ENCODE measurements at places on chromosomes 3 and 15.

- peak; percentile 69 for DNase-seq
Observed at GRCh38 chr15:74179983-74180880, 6.7 kb downstream of the ISLR start.

DNA sequence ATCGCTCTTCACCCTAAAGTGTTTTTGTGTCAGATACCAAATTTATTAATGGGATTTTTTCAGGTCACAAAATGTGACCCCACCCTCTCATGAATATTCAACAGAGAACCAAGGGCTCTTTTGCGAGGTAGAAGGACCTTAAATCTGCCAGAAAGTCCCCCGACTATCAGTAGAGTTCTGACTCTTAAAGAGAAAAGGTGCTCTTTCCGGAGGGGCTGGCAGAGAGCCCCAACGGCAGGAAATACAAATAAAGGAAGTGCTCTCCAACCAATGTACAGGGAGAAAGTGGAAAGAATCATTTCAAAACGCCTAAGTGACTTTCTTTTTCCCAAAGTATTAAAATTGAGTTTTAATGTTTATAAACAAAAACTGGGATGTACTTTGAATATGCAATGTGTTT is 517.2 kb downstream of the FOXP1 start:
- no peak for DNase-seq

DNA sequence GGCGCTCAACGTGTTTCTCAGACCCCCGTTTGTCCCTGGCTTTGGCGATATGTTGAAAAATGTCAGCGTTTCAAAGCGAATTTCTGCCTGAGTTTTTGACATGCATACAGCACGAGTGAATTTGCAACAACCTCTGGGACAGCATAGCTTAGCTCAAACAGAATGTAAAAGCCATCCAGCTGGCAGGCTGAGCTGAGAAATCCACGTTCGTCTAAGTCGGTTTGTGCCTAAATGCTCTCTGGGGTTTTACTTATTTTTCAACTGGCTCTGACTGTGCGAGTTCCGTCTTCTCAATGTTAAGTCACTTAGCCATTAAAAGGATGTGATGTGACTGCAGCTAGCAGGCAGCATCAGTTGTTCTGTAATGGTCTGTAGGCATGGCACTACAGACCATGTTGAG is 243.5 kb upstream of the SLCO3A1 start:
- peak; percentile 37 for DNase-seq

DNA sequence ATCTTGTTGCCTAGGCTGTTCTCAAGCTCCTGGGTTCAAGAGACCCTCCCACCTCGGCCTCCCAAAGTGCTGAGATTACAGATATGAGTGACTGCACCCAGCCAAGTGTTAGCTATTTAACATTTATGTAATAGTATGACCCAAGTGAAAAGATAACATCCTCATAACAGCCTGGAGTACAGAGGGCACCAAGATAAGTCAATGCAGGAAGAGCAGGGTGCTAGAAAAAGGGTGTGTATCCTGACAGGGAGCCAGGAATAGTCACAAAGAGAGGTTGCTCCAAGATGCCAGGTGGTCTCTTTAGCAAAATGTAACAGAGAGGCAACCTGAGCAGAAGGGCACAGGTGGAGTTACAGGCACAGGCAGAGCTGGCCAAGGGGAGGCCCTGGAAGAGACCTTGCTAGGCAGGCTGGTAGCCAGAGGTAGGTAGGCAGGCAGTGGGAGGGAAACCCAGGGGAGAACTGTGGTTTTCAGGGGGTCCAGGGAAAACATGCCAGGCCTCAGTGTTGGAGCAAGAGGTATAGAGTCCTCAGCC is 277.4 kb downstream of the ERC2 start:
- DNase-seq = no peak

DNA sequence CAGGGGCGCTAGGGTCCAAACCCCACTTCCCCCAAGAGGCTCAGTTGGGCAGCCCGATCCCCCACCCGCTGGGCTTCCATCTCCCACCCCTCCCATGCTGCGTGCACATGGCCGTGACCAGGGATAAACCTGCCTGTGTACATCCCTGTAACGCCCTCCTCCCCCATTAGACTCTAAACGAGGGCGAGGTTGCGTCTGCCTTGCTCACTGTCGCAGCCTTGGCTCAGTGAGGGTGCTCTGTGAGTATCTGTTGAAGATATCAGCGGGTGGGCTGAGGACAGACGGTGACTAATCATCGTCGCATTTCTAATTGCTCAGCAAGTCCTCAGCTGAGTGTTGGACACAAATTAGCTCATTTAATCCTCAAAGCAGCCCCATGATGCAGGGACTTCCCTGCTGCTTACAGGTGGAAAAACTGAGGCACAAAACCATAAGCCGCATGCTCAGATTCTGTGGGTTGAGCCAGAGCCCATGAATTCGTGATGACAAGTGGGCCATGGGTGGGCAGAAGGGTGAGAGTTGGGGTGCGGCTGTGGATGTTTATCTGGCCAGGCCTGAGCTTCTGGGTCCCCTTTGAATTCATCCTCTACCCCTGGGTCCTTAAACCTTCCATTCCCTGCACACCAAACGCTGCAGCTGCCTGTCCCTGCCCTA is 26.0 kb downstream of the FBLN2 start:
- no peak for DNase-seq

DNA sequence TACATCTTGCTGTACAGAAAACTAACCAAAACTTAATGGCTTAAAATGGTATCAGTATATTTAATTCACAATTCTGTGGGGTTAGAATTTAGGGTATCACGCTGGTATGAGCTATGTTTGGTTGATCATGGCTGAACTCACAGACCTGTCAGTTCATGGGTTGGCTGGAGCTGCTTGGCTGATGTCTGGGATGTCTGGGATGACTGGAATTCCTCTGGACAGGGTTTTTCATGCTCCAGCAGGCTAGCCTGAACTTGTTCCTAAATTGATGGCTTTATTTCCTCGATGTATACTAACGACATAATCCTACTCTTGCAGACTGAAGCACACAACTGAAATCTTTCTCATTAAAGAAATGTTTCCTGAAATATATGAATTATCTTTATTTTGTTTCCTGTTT is 338.9 kb upstream of the GBE1 start:
- DNase-seq = no peak

- DNase-seq = no peak
Observed at GRCh38 chr3:14949126-14949525, 1.7 kb downstream of the NR2C2 start.

- no peak for DNase-seq
Observed at GRCh38 chr3:11273891-11274291, 1.7 kb downstream of the ATG7 start.

DNA sequence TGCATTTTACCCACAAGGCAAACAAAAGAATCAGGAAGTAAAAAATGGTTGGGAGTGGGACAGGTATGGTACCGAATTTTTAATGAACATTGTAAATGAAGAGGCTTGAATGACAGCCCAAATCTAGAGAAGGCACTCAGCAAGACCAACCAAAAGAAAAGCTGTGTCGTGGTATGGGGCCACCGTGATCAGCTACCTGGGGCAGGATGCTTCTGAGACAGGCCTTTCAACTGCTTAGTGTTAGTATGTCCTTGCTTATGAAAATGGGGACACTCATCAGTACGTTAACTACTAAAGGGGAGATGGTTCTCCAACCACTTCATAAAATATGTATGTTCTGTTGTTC is 228.7 kb upstream of the ST8SIA2 start:
- no peak for DNase-seq

GRCh38 chr3:25831578-25831977 is 41.7 kb downstream of the OXSM start:
- DNase-seq = no peak

- no peak for DNase-seq
Observed at GRCh38 chr15:100929641-100930042, 10.5 kb downstream of the LRRK1 start.

GRCh38 chr3:46463868-46464241 is 850 bp downstream of the LTF start:
- DNase-seq = no peak

DNA sequence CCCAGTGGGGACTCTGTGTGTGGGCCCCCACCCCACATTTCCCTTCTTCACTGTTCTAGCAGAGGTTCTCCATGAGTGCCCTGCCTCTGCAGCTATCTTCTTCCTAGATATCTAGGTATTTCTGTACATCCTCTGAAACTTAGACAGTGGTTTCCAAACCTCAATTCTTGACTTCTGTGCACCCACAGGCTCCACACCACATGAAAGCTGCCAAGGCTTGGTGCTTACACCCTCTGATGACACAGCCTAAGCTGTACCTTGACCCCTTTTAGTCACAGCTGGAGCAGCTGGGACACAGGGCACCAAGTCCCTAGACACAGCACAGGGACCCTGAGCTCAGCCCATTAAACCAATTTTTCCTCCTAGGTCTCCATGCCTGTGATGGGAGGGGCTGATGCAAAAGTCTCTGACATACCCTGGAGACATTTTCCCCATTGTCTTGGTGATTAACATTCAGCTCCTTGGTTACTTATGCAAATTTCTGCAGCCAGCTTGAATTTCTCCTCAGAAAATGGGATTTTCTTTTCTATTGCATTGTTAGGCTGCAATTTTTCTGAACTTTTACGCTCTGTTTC is 304.5 kb downstream of the OTOL1 start:
- no peak for DNase-seq

GRCh38 chr3:17544632-17545031 is 197.8 kb downstream of the TBC1D5 start:
- no peak for DNase-seq

DNA sequence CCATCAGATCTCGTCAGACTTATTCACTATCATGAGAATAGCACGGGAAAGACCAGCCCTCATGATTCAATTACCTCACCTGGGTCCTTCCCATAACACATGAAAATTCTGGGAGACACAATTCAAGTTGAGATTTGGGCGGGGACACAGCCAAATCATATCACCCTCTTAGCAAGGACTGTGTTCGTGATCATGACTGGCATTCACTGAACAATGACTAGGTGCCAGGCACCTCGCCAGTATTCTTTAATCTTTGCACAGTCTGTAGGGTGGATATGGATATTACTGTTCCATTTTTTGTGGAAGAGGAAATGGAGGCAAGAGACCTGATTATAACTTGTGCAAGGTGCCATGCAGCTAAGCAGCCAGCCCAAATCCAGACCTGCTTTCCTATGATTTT is 77.5 kb downstream of the IGF1R start:
- DNase-seq = no peak

GRCh38 chr3:38047896-38048295 is 8.9 kb downstream of the DLEC1 start:
- no peak for DNase-seq

- DNase-seq = no peak
Observed at GRCh38 chr3:117278424-117279190, 569.0 kb downstream of the TUSC7 start.

- DNase-seq = no peak
Observed at GRCh38 chr3:177820683-177821316, 623.5 kb upstream of the TBL1XR1 start.

DNA sequence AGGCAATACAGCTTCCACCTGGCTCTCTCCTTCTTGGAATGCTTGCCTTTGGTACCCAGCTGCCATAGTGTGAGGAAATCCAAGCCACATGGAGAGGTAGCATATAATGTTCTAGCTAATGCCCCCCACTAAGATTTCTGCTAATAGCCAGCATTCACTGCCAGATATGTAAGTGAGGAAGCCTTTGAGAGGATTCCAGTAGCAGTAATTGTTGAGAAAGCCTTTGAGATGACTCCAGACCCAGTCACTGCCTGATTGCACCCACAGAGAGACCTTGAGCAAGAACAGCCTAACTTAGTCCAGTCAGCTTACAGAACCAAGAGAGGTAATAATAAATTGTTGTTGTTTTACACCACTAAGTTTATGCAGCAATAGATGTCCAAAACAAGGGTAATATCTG is 63.1 kb downstream of the STRIT1 start:
- no peak for DNase-seq

- DNase-seq = no peak
Observed at GRCh38 chr3:38364721-38365400, 18.3 kb downstream of the XYLB start.

DNA sequence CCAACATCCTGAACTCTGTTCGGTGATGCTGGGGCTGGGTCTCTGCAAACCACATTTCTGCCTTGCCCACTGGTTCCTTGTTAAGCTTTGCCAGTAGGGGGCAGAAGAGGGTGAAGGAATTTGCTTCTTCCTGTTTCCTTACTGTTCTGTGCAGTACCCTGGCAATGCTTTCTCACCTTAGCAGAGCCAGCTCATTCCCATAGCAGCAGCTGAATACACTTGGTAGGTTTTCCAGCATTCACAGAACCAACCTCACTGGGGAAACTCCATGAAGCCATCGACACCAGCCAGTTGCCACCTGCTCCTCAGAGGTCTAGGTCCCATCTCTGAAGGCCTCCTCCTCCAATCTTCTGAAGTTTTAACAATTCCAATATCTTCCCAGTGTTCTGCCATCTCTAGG is 308.4 kb downstream of the PDCD6IP start:
- no peak for DNase-seq

DNA sequence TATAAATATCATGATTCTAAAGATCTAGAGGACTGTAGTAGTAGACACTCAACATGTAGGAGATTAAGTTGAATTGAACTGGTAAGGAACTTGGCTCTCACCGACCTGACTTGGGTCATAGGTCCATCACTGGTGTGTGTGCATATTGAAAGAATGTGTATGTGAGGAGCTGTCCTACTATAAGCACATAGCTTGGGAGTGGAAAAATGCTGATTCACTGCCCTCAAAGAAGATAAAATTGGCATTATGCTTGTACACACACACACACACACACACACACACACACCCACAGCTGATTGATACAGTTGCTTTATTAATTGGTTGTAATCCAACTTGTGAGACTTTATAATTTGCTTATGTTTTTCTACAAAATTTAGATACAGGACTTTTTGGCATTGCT is 411.0 kb upstream of the NR2F2 start:
- no peak for DNase-seq

DNA sequence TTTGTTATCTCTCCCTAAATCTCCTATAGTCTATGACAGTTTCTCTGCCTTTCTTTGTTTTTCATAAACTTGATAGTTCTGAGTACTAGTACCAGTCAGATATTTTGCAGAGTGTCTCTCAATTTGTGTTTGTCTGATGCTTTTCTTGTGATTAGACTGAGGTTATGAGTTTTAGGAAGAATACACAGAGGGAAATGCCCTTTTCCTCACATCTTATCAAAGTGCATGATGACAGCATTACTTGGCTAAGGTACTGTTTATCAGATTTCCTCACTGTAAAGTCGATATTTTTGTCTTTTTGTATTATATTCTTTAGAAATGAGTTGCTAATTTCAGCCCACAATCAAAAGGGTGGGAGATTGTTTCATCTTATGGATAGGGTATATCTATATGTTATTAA is 45.6 kb downstream of the GLCE start:
- DNase-seq = no peak

- DNase-seq = no peak
Observed at GRCh38 chr3:55630921-55631299, 143.8 kb upstream of the WNT5A start.

GRCh38 chr15:55267401-55268175 is 22.0 kb downstream of the RAB27A start:
- no peak for DNase-seq

- DNase-seq = no peak
Observed at GRCh38 chr3:16066545-16066944, 107.9 kb upstream of the GALNT15 start.

Measured in left hindlimb (tissue), 1 donor.